Urinary bladder (tissue), 4 donors: ENCODE measurements at places on chromosomes 5 and 9. TPM values are rescaled to one million over a fixed set of nuclear protein-coding genes. Genes with fewer than 3 reads are reported as not detected.

FLT4 gene
- 18.2 TPM for total RNA-seq

ZNF300 gene
- total RNA-seq, result 21.3 TPM

DNA sequence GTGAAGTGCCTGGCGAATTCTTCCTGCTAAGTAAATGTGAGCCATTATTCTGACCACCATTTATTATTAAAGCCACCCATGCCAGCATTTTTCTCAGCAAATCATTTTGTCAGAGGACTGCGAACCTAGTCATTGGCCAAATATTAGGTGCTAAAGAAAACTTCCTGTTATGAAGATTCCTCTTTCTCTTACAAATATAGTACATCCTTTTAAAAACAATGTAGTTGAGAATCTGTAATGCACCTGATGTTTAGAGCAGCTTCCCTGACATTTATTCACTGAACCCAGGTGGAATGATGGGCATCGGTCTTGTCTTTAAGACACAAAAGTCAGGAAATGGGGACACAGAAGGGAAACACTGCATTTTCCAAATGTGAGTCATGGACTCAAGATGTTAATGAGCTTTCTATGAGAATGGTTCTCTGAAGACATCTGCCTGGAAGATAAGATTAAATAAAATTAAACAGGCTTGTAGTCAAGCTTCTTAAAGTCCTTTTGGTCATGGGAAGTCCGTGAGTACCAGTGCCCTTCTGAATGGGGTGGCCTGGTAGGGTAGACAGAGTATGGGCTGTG is 290.6 kb downstream of the FBXL7 start:
- no peak for DNase-seq

- no peak for DNase-seq
These were observed 70.2 kb downstream of the ANKRD33B start for GRCh38 chr5:10634050-10634449.

DNA sequence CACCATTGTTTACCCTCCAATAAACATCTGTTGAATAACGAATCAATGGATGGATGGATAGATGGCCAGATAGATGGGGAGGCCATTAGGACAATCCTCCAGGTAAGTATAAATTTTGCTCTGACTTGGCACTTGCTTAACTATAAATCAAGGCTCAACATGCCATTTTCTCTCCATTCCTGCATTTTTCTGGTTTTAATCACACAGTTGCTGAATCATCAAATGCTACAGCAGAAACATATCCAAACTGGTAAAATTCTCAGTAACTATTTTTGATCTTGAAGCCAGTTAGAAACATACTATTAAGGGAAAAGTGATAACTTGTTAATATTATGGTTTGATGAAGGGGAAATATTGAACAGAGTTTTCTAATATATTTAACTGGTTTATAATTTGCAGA is 71.5 kb upstream of the MTAP start:
- no peak for DNase-seq
